ENCODE measurements at places on chromosomes 11 and 22.

- DNase-seq, result peak; percentile 43
Observed at GRCh38 chr11:7514099-7514591, 346 bp downstream of the PPFIBP2 start.

- no peak for DNase-seq
Observed at GRCh38 chr22:41229730-41230400, 10.9 kb downstream of the CHADL start.

DNA sequence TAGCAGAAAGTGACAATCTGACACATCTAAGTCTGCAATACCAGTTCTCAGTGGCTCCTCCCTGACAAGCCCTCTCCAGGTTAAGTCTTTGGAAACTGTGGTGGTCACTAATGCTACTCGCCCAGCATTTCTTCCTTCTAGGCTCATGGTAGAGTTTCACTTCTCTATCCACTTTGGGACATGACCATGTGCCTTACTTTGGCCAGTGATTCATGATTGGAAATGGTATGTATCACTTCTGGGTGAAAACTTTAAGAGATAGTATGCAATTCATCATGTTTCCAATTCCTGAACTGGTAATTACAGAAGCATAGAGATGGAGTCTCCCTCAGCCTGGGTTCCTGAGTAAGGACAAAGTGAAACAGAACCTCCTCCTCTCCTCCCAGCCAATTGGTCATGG, 151.5 kb upstream of the LMO1 start:
- no peak for DNase-seq

- DNase-seq, result no peak
Observed at GRCh38 chr11:114293201-114293711, 2.9 kb upstream of the NNMT start.

DNA sequence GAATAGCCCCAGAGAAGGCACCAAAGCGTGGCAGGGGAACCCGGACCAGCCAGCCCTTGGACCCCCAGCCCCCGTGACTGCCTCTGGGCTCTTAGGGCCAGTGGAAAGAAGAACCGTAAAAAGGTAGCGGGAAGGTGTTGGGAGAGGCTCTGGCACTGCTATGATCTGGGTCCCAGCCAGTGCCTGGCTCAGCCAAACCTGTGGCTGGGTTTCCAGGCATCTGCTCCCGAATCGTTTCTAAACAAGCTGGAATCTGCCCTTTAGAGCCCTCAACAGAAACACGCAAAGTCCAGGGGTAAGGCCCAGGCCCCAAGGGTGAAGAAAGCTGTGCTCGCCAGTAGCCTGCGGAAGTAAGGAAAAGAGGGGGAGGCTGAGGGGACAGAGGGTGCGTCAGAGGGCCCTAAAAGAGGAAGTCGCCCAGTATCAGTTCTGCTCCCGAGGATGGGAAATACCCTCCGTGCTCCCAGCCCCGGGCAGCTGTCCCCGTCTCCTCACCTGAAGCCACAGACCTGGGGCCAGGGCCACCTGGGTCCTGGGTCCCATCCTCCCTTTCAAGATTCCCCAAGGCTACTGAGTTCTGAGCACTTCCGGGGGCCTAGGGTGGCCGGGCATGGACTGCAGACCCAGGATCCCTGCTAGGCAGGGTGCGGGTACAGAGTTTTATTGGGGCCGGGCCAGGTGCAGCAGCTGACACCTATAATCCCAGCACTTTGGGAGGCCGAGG, 24.7 kb downstream of the IL10RA start:
- DNase-seq, result no peak

- peak; percentile 45 for DNase-seq
Observed at GRCh38 chr22:19179497-19180048, 1.0 kb upstream of the SLC25A1 start.

DNA sequence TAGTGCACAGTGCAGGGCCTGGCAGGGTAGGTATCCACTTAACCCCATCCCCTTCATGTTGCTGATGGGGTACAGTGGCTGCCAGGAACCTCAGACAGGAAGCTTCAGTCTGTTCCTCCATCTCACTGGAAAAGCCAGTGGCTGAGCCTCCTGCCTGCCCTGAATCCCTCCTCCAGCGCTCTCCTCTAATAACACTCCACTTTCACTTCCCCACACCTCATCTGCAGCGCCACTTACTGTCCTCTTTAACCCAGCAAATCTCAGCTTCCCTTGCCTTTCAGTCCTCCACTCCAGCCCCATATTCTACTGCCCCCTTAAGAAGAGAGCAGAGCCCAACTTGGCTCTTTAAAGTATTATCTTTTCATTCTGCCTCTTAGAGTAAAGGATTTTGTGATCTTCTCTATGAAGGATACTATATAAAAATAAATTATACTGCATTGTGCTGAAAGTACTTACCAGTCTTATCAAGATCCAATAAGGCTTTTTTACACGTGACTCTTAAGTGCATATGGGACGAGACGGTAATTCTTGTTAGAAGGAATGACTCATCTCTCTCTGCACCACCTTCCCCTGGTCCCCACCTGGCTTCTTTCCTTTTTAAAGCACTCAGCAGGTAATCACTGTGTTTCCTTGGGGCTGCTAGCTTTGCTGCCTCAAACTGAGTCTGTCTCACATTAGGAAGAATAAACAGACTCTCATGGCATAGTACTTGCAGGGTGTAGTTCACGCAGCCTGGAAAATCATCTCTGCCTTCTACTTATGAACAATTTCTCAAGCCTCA, 238.0 kb upstream of the NARS2 start:
- no peak for DNase-seq

- DNase-seq, result no peak
Observed at GRCh38 chr11:3922056-3922455, 66.6 kb downstream of the STIM1 start.

GRCh38 chr11:95700471-95700817, 89.1 kb downstream of the FAM76B start:
- DNase-seq, result no peak

- DNase-seq, result peak; percentile 10
Observed at GRCh38 chr11:2512431-2513407, 67.9 kb downstream of the KCNQ1 start.

All from activated T-cell treated with anti-CD3 and anti-CD28 coated beads, Interleukin-2, amount 50 U/mL, for 1 hour (primary cell).